Upper lobe of right lung (tissue), 1 donor: ENCODE measurements at places on chromosomes 12 and 14. TPM values are rescaled to one million over a fixed set of nuclear protein-coding genes. Genes with fewer than 3 reads are reported as not detected.
A peak's percentile ranks its signal among the peaks of the same experiment; 100 is the strongest.

- H3K27ac ChIP-seq = no peak overlapping the region
- H3K27me3 ChIP-seq = no peaks in the 10 kb centered on the region
- H3K4me3 ChIP-seq = no peak overlapping the region
- no peak for DNase-seq
- H3K4me1 ChIP-seq = no peaks in the 10 kb centered on the region
- no peaks in the 10 kb centered on the region for H3K36me3 ChIP-seq
Observed at GRCh38 chr12:1504895-1505311, 89.5 kb downstream of the FBXL14 start.

- DNase-seq = no peak
- H3K36me3 ChIP-seq = no peaks in the 10 kb centered on the region
- H3K27me3 ChIP-seq = no peaks in the 10 kb centered on the region
- no peak overlapping the region for H3K27ac ChIP-seq
Observed at GRCh38 chr12:128012110-128012509, 254.9 kb upstream of the TMEM132C start.

GRCh38 chr12:72089678-72090077 lies 151.0 kb downstream of the TPH2 start:
- H3K36me3 ChIP-seq = no peaks in the 10 kb centered on the region
- no peak for DNase-seq
- no peaks in the 10 kb centered on the region for H3K4me1 ChIP-seq
- no peaks in the 10 kb centered on the region for H3K27me3 ChIP-seq
- no peak overlapping the region for H3K4me3 ChIP-seq

GRCh38 chr12:65612440-65612839 lies 211.8 kb upstream of the HMGA2 start:
- DNase-seq = no peak
- peaks cover 5% of the 10 kb centered on the region for H3K27me3 ChIP-seq
- H3K27ac ChIP-seq = no peak overlapping the region
- H3K36me3 ChIP-seq = no peaks in the 10 kb centered on the region

DNA sequence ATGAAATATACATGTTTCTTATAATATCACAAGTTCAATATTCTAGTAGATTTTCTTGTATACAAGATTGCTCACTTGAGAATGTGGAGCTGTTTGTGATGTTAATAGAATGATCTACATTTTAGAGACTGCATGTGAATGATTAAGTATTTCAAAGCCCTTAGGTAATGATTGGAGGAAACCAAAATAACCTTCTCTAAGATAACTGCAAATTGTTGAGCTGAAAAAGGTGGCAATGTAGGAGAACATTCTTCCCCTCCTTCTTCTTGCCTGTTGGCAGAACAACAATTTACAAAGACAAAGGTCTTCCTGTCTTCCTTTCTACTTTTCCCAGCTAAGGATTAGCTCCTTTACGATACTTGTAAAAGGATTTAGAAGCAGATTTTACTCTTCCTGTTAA lies 2.0 kb upstream of the CLEC6A start:
- H3K27ac ChIP-seq = no peak overlapping the region
- DNase-seq = no peak
- no peak overlapping the region for H3K4me3 ChIP-seq
- no peaks in the 10 kb centered on the region for H3K27me3 ChIP-seq

GRCh38 chr14:99792551-99793212 lies 531 bp upstream of the EML1 start:
- peak overlapping the region; percentile 68 for H3K27ac ChIP-seq
- H3K4me1 ChIP-seq = peaks cover 15% of the 10 kb centered on the region
- H3K36me3 ChIP-seq = no peaks in the 10 kb centered on the region
- DNase-seq = no peak
- H3K4me3 ChIP-seq = peak overlapping the region; percentile 52
- no peaks in the 10 kb centered on the region for H3K27me3 ChIP-seq

- H3K27me3 ChIP-seq = no peaks in the 10 kb centered on the region
- H3K4me3 ChIP-seq = no peak overlapping the region
- no peaks in the 10 kb centered on the region for H3K36me3 ChIP-seq
- DNase-seq = peak; percentile 13
- no peak overlapping the region for H3K27ac ChIP-seq
- peaks cover 17% of the 10 kb centered on the region for H3K4me1 ChIP-seq
Observed at GRCh38 chr12:130835436-130835835, 3.6 kb downstream of the STX2 start.

DNA sequence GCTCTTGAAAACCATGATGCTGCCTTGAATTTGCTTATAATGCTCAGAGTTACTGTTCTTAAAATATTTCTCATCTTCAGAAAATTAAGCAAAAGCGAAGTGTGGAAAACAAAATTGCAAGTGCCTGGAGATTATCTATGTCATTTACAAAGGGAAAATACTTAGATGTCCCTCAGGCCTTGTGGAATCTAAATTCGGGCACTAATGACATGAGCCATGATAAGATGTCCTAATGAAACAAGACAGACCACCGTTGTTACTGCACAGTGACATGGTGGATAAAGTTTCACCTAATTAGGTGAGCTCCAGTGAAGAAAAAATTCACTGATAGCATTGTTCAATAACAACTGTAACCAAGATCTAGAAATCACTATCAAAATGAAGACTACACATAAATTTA lies 30.4 kb downstream of the PPP1R13B start:
- H3K27me3 ChIP-seq = no peaks in the 10 kb centered on the region
- H3K4me1 ChIP-seq = peaks cover 39% of the 10 kb centered on the region
- no peak for DNase-seq
- no peak overlapping the region for H3K27ac ChIP-seq
- no peak overlapping the region for H3K4me3 ChIP-seq

- H3K27me3 ChIP-seq = no peaks in the 10 kb centered on the region
- H3K27ac ChIP-seq = no peak overlapping the region
- H3K4me3 ChIP-seq = no peak overlapping the region
- no peaks in the 10 kb centered on the region for H3K4me1 ChIP-seq
Observed at GRCh38 chr12:17197971-17198370, 592.0 kb upstream of the LMO3 start.

GPR65 gene
- total RNA-seq = 7.7 TPM

ZDHHC22 gene
- not detected for total RNA-seq

RNF212B gene
- not detected for total RNA-seq

AKT1 gene
- total RNA-seq = 174 TPM

RAD9B gene
- 1.8 TPM for total RNA-seq

NFATC4 gene
- 42.5 TPM for total RNA-seq
